ENCODE measurements at places on chromosomes 5 and 9.

DNA sequence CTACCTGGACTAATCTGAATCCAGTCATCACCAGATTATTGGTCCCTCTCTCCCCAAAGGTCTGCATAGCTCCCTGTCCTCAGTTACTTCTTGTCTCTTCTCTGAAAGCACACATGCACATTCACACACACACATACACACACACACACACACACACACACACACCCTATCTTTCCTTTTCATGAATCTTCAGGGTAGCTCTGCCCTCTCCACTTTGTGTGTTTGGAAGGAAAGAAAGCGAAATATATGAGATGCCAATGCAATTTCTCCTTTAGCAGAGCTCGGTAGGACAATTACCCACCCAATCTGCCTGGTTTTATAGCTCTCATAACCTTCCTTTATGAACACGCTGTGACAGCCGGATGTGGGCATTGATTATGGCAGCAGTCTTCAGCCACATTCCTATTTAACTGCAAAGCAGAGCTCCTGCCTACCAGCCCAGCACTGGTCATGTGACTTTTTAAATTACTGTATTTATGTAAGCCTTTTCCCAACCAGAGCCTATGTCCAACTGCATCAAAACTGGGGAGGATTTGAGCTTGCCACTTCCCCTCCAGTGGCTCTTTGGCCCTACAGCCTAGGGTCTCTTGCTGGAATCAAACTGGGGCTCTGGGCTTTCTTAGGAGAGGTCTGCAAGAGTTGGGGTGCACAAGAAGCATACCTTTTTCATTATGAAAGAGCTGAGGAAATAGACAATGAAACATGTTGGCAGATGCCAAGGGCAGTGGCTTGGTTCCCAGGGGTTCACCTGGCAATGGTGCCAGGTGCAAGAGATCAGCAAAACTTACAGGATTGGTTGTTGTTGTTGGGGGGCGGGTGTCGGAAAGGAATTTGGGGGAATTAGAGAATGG, 20.8 kb upstream of the MATR3 start:
- no peak for DNase-seq

DNA sequence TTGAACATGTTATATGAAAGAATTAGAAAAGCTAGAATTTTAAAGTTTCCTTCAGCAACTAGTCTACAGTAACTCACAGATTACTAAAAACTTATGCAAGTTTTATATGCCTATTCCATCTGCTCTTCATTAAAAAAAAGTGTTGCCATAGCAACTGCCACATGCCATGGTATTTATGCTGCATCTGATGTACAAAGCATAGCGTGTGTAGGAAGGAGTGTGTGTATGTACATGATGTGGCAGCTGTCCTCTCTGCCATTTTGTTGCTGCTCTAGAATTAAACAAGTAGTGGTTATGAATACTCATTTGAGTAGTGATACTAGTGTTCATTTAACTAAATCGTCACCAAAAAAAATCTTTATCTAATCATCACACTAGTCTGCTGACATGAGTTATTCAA, 593.5 kb downstream of the CETN3 start:
- no peak for DNase-seq

GRCh38 chr5:115484368-115484767, 60.2 kb downstream of the FEM1C start:
- DNase-seq = no peak

GRCh38 chr9:99851500-99851822, 29.8 kb downstream of the NR4A3 start:
- DNase-seq = no peak

DNA sequence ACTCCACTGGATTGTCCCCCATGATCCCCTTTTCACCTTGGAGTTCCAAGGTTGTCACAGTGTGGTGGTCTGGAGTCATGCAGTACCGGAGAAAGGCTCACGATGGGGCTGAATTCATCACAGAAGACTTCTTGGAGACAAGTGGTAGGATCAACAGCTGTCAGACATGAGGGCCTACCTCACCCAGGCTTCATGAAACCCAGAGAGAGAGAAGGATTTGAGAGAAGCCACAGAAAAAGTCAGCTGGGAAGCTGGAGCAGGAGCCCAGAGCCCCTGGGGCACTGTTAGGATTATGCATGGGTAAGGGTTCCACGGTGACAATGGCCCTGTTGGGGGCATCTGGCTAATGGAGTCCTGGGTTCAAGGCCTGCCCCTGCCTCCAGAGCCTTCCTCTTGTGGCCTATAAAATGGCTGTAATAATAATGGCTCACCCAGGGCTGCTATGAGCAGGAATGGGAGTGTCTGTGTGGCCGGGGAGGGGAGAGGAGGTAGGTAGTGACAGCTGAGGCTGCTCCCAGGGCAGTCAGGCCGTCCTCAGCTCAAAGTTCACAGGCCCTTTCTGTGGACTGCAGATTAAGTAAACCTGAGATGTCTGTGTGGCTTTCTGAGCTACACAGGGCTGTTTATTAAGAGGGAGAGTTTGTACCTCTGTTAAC, 910 bp downstream of the TRIM14 start:
- no peak for DNase-seq

DNA sequence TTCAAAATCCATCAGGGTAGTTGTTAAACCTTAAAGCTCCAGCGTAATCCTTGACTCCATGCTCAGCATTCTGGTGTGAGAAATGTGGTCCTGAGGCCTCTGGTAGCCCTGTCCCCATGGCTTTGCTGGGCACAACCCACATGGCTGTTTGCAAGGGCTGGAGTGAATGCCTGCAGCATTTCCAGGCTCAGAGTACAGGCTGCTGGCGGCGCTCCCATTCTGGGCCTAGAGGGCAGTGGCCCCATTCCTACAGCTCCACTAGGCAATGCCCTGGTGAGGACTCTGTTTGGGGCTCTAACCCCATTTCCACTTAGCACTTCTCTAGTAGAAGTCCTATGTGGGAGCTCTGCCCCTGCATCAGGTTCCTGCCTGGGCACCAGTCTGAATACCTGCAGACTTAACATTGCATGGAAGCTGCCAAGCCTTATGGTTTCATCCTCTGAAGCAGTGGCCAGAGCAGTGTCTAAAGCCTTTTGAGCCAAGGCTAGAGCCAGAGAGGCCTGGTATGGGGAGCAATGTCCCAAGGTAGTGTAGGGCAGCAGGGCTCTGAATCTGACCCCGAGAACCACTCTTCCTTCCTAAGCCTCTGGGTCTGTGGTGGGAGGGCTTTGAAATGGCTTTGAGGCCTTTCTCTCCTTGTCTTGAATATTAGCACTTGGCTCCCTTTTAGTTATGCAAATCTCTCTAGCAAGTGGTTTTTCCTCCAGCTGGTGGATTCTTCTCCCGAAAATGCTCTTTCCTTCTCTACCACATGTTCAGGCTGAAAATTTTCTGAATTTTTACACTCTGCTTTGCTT, 5.8 kb upstream of the ALDH1A1 start:
- DNase-seq = no peak

DNA sequence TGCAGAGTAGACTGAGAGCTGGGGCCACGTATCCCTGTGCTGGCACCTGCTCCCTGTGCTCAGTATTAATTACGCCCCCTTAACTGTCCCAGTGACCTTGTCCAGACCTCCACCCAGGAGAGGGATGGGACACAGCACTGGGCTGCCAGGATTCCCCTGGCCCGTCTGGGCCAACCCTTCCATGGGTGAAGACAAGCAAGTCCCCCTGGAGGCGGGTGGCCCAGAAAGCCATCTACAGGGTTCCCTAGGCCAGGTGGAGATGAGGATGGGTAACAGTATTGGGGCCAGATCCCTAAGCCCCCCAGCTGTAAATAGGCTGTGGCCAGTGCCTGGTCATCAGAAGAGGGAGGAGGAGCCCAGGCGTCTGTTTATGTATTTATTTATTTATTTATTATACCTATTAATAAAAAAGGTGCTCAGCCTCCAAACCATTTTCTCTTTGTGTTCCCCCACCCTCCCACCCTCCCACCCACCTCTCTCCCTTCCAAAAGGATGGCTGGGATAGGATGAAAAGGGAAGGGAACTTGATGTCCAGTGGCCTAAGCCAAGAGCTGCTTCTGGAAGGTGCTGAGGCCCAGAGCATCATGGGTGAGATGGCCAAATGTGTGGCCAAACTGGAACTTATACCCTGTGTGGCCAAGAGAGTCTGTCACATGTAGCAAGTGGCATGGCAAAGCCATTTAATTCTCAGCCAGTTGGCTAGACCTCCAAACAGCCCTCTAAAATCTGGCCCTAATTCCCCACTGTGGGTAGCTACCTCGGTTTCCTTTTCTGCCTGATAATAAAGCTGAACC, 43.4 kb upstream of the TESK1 start:
- DNase-seq = no peak

DNA sequence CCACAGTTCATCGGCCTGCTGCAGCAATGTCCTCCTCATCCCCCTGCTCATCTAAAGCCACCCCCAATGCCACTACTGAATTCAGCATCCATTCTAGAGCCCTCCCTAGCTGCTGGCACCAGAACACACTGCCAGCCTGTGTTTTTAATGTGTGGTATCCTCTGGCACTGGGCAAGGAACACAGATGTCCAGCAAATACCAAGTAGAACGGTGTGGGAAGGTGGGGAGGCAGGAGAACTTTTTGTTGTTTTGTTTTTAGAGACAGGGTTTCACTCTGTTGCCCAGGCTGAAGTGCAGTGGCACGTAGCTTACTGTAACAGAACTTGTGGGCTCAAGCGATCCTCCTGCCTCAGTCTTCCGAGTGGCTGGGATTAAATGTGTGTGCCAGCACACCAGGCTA, 4.7 kb downstream of the HDHD3 start:
- DNase-seq = no peak

GRCh38 chr5:173736923-173737412, 120.5 kb upstream of the BOD1 start:
- DNase-seq = no peak

- DNase-seq = no peak
Observed at GRCh38 chr9:113677057-113677456, 199.1 kb upstream of the ZNF618 start.

GRCh38 chr5:79050498-79050897, 19.0 kb downstream of the DMGDH start:
- DNase-seq = no peak

GRCh38 chr5:5141625-5142525, 1.7 kb downstream of the ADAMTS16 start:
- DNase-seq = peak; percentile 60

GRCh38 chr5:102799017-102799416, 43.9 kb downstream of the PAM start:
- DNase-seq = no peak

DNA sequence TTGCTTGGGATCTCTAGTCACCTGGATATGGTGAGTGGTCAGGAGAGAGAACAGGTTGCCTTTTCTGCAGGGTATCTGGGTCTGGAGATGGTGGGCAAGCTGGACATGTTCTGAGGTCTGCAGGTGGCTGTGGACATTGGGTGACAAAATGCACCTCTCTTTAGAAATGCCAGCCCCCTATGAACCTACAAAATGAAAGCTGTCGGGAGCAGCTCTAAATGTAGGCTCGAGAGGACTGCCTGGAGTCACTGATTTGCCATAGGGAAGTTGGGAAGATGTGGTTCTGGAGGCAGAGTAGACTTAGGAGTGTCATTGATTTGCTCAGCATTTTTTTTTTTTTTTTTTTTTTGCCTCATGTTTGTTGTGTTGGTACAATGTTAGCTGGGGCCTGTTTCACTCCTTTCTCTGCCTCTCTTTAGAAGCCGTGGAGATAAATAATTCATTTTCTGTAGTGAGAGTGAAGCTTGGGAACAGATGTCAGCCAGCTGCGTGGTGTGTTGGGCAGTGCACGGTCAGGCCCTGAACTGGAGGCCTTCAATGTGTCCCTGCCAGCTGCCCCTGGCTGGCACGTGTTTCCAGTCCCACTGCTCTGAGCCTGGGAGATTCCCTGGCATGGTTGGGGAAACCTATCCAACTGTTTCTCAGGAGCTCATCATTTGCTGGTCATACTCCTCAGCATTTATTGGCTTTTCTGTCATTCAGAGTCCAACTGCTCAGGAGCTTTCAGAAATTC, 5.4 kb downstream of the RGS3 start:
- no peak for DNase-seq

GRCh38 chr5:96133341-96134079, 171.9 kb upstream of the ELL2 start:
- DNase-seq = no peak

- DNase-seq = peak; percentile 40
Observed at GRCh38 chr5:96660971-96661854, 963 bp upstream of the CAST start.

GRCh38 chr5:73821003-73821402, 195.0 kb downstream of the ARHGEF28 start:
- DNase-seq = no peak

DNA sequence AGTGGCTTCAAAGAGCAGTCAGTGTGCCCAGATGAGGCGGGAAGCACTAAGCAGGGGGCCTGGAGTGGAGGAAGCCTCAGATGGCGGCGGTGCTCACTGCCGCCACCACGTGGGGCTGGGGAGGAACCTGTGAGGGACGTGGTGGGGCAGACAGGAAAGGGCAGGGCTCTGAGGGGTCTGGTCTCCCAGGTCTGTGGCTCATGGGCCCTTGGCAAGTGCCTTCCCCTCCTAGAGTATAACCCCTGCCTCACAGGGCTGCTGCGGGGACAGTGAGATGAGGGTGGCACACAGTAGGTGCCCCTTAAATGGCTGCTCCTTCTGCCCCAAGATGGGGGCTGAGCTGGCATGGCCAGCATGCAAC, 26.6 kb downstream of the NR5A1 start:
- peak; percentile 28 for DNase-seq

GRCh38 chr5:150404535-150404934, 8.2 kb downstream of the CD74 start:
- no peak for DNase-seq

DNA sequence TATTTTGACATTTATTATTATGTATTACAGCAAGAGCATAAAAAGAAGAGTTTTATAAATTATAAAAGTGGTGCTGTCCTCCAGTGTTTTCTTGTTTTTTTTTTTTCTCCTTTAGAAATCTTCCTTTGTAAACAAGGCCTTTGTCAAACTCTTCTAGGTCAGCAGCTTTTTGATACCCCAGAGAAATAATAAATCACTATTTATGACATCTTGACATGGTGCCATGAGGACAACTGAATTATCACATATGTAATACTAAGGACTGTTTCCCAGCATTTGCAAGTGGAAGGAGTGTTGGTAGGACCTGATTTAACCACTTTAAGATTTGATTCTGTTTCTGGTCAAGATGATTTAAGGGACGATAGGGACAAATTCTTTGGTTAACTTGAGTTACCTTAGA, 4.6 kb downstream of the SMARCA2 start:
- DNase-seq = no peak

DNA sequence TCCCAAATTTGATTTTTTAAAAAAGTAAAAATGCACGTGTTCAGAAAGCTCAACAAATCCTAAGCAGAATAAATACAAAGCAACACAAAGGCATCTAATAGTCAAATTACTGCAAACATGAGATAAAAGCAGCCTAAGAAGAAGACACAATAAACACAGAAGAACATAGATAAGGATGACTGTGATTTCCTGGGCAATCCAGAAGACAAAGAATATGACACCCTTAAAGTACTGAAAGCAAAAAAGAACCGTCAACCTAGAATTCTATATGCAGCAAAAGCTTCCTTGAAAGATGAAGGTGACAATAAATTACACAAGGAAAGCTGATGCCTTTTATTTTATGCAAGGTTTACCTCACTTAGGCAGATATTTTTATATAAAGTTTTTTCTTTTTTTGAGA, 58.2 kb downstream of the NACC2 start:
- DNase-seq = no peak

GRCh38 chr9:34157318-34157717, 21.5 kb upstream of the UBAP1 start:
- DNase-seq = no peak

GRCh38 chr9:69542942-69543704, 129.0 kb downstream of the APBA1 start:
- DNase-seq = no peak

GRCh38 chr5:133828722-133829121, 139.7 kb downstream of the C5orf15 start:
- DNase-seq = no peak

GRCh38 chr5:153625826-153626354, 135.4 kb downstream of the GRIA1 start:
- no peak for DNase-seq

GRCh38 chr5:178426326-178427130, 163.7 kb downstream of the COL23A1 start:
- DNase-seq = no peak

Data from kidney capillary endothelial cell (primary cell).